Activated naive CD4-positive, alpha-beta T cell (primary cell): ENCODE measurements at places on chromosomes 2 and 18.

- no peak for DNase-seq
These were observed 1436.4 kb downstream of the SUCLG1 start for GRCh38 chr2:83022631-83023210.

GRCh38 chr18:58866773-58867150 lies 2.1 kb downstream of the ZNF532 start:
- no peak for DNase-seq

DNA sequence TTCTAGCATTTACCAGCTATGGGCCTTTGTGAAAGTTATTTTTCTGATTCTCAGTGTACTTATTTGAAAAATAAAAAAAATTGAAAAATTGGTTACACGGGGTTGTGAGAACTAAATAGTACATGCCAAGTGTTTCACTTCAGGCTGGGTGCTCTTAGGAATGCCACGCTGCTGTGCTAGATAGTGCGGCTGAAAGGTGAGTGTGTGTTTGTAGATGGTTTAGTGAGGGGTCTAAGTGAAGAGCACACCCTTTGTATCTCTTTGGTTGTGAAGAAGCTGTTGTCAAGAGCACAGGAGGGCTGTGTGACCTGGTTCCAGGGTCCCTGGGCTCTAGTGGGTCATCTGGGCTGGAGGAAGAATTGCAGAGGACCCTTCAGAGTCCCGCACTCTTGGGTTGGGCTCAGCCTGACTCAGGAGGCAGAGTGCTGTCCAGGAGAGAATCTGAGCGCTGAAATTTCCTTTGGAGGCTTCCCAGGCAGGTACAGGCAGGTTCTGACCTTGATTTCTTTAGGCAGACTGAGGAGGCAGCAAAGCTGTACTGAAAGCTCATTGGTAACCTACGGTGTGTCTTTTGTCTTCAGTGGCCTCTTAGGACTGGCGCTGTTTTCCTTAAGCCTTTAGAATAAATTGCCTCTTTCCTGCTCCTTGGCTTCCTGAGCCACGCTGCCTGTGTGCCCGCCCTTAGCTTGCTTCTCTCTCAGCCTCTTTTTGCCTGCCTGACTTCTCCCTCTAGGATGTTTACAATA lies 44.4 kb downstream of the MAP4K4 start:
- DNase-seq, result no peak

DNA sequence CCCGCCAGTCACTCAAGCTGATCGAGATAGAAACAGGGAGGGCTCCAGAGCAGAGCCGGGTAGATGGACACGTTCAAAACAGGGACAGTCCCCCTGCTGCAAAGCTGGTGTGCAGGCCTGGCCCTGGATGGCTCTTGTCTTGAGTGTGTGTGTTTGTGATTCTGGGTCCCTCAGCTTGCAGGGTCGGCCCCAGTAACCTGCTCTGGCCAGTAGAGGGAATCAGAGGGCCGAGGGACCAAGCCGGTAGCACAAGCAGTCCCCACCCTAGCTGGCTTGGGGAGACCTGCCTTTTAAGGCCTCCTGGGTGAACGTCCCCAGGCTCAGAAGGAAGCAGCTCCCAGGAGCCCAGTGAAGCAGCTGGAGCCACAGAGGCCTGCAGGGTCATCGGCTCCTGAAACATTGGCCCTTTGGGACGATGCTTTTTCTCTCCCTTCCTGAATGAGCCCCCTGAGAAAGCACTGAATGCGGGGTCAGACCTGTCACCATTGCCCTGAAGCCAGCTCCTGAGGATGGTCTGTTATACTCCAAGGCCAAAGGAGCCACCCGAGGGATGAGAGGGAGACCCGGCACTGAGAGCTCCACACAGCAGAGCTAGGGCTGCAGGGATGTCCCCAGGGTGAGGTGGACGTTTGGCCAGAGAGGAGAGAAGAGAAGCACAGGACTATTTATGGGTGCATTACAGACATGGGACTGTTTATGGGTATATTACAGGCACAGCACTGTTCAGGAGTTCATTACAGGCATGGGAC lies 15.4 kb upstream of the MLPH start:
- no peak for DNase-seq

GRCh38 chr2:39213015-39213414 lies 30.8 kb downstream of the CDKL4 start:
- DNase-seq, result no peak

- no peak for DNase-seq
These were observed 483.2 kb downstream of the METTL4 start for GRCh38 chr18:2087877-2088673.
